ENCODE measurements at places on chromosomes 2 and 18.

DNA sequence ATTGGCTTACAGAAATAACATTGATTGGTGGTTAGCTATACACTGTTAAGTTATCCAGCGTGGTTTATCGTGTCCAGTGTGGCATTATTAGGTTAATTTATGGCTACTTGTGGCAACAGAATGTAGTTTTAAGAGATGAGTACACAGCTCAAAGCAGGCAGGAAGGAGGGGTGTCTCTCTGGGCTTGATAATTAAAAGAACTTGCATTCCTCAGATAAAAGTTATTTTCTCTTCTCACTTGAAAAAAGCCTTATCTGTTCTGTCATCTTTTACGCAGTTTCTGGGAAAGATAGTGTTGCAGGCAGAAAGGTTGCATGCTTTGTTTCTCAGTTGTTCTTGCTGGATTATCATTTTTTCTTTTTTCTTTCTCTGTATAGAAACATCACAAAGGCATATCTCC is 154.4 kb upstream of the COL3A1 start:
- DNase-seq = no peak

- DNase-seq = no peak
Observed at GRCh38 chr2:172380436-172381274, 46.7 kb upstream of the ITGA6 start.

- DNase-seq = no peak
Observed at GRCh38 chr2:186588940-186589611, 780 bp upstream of the ITGAV start.

DNA sequence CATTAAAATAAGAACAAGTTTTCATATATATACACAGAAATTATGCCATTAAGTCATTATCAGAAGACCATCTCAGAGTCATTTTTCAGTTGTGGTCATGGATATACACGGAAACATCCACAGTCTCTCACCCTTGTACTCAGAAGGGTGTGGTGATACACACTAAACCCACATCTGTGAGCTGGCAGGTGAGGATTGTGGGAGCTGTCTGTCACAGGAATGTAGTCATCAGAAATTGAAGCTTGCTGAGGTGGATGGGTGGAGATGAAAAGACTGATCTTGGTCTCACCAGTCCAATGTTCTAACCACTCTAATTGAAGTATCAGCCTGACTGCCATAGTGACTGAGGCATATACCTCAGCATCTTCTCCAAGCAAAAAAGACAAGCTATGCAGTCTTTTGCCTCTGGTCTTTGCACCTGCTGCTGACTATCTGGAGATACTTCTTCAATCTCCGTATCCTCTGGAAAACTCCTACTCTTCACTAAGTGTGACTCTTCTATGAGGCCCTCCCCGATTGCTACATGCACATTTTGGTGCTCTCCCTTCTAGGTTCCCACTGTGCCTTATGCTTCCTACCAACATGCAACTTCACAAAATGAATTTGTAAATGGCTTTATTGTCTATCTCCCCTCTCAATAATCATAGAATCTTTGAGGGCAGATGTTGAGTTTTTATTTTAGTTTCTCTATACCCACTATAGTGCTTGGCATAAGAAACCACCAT is 232.8 kb downstream of the DYM start:
- DNase-seq = no peak

GRCh38 chr2:101628030-101628392 is 69.5 kb upstream of the MAP4K4 start:
- DNase-seq = no peak

- DNase-seq = no peak
Observed at GRCh38 chr2:73776869-73777519, 2.9 kb downstream of the DUSP11 start.

GRCh38 chr2:236171680-236172254 is 3.6 kb upstream of the GBX2 start:
- DNase-seq = no peak

DNA sequence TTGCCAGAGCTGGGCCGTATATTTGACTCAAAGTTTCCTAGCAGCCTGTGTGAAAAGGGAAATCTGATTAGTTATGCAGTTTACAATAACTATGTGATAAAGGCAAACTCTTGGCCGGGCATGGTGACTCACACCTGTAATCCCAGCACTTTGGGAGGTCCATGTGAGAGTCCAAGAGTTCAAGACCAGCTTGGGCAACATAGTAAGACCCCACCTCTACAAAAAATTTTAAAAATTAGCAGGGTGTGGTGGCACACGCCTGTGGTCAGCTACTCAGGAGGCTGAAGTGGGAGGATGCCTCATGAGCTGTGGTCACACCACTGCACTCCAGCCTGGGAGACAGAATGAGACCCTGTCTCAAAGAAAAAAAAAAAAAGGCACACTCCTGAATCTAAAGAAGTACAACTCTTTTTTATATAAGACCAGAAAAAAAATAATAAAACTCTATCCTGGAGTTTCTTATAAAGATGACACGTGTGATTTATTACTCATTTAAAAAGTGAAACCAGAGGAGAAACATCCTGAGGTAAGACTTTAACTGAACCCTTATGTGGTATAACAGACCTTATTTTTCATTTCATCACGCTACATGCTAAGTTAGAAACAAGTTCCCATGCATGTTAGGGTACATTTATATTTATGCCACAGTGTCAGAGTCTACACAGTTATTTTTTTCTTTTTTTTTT is 32.6 kb upstream of the KCMF1 start:
- no peak for DNase-seq

DNA sequence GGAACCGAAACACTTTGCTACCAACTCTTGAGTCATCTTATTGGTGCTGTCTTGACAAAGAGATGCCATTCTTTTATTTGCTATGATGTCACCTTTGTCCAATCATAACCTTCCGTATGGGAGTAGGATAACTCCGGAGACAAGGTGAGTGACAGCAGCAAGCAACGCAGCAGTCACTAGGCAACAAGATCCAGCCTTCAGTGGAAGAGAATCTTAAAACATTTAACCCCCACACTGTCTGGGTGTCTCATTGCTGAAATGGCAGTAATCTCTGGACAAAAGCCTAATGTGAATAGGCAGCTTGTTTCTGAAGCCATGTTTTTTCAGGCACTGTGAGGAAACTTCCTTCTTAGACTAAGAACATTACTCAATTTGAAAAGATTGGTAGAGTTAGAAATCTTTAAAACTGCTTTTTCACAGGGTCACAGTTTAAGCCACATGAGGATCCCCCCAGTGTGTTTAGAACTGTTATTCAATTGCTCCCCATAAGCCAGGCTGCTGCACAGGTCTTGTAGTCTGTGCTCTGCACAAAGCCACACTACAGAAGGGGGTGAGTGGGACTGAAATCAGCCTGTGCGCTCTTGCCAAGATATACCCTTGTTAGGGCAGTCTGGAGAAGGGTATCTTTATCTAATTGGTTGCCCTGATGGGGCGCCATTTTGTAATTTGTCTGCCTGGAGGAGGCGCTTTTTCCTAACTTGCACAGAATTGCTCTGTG is 131.5 kb upstream of the STON1 start:
- no peak for DNase-seq

DNA sequence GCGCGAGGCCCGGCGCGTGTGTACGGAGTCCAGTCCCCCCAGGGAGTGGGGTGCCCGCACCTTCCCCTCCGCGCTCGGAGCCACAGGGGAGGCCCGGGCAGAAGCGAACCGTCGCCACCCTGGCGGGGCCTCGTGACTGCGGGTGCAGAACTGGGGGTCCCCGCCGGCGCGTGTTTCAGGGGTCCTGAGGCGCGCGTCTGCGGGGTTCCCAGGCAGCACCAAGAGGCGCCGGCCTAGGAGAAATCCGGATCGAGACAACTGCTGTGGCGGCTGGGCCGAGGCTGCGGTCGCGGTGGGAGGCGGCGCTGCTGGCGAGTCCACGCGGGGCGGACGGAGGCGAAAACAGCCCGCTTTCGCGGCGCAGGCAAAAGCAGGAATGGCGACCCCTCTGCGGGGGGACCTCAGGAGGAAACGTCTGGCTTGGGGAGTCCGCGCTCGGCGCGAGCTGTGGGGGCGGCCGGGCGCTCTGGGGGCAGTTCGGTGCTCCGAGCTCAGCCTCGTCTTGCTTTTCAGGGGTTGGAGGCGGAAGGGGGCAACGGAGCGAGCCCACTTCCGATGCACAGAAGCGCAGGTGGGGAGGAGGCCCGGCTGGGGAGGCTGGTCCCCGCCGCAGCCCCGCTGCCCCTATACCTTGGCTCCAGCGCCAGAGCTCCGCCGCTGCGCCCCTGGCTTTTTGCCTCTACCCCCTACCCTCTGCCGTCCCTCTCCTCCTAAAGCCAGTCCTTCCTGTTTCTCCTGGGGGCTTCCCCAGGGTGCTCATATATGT is 81.5 kb upstream of the LDLRAD4 start:
- DNase-seq = no peak

DNA sequence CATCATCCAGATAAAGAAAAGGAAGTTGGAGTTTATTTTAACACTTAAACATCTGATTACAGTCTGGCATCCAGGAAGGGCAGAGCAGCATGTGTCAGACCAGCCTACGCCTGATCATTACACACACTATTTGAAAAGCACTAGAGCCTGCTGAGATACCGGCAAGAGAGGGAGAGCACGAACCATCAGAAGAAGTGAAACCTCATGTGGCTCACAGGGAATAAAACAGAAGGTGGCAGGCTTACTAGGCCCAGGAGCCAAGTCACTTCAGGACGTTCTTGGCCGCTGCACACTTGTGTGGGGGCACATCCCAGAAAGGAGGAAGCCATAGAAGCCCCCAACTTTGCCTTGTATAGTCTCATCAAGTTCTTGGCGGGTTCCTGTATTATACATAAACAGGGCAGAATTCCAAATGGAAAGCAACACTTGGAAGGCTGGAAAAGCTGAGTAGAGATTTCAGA is 105.5 kb downstream of the UGGT1 start:
- DNase-seq = no peak

GRCh38 chr18:69213842-69214241 is 186.8 kb upstream of the DOK6 start:
- DNase-seq = no peak

- DNase-seq = no peak
Observed at GRCh38 chr18:23673725-23674124, 11.0 kb upstream of the ANKRD29 start.

DNA sequence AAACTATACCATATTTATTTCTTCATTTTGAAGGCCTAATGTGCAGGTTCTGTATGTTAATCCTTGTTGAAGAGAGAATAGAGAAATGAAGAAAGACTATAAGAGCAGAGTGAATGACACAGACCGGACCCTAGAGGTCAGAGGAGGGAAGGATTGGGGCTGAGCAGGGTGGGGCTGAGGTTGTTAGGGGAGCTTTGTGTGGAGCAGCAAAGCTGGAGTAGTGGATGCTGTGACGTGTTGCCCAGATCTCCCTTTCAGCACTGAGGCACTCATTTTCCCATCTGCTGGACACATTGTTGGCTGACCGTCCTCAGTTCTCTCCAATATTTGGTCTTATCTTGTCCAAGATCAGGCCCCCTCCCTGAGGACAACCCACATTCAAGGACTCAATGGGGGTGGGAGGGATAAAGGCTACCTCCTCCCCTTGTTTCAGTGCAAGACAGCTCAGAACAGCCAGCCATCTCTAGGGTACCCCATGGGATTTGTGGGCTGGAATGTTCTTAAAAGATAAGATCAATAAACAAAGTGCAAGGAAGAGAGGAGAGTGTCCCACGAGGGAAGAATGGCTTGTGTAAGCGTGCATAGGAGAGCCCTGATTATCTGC is 143.6 kb downstream of the TDRD15 start:
- no peak for DNase-seq

GRCh38 chr2:179224361-179224760 is 40.3 kb downstream of the SESTD1 start:
- no peak for DNase-seq

- DNase-seq = no peak
Observed at GRCh38 chr2:241425368-241425767, 69.3 kb downstream of the FARP2 start.

DNA sequence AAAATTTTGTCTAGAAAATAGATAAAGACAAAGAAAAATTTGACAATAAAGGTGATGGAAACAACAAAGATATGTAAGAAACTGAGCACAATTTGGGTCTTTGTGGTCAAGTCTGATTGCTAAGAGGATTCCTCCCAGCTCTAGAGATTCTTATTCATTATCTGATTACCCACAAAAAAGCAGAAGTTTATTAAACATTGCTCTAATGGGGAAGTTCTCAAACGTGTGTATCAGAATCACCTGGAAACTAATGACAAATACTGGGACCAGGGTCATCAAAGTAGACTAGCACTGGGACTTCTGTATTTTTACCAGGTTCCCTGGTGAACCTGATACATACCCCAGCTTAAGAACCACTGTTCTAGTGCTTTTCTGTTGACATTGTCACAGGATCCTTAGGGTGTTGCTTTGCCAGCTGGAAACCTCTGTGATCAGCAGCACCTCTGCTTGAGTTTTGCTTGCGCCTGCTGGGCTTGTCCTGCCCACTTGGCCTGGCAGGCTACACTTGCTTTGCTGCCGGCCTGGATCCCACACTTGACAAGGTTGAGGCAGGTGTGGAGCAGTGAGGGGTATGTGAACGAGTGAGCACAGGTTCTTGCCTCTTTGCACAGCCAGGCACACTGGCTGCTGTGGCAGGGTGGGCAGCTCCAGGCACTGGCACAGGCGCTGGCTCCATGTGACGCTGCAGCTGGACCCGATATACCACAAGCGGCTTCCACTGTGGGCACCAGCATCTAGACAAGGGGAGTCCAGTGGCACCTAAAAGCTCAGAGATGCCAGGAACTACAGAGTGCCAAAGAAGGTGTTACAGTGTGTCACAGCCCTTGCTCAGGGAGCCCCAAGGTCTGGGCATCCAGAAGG is 6.2 kb upstream of the GORASP2 start:
- DNase-seq = no peak

- DNase-seq = no peak
Observed at GRCh38 chr2:120384486-120385354, 38.8 kb downstream of the INHBB start.

- no peak for DNase-seq
Observed at GRCh38 chr18:4987452-4988405, 209.3 kb downstream of the AKAIN1 start.

DNA sequence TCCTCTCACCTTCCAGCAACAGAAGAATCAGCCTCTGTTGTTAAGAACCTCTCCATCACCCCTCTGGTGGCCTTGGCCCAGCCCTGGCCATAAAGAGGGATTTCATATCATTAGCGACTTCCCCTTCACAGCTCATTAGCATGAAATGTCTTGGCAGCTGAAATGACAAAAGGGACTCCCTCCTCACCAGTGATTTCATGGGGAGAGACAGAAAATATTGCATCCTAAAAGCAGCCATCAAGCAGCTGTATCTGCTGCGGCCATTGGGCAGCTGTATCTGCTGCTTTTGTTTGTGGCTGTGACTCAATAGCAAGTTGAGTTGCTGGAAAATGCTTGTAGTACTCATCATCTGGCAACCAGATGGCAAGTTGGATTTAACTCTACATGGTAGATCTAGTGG is 105.9 kb upstream of the RMDN2 start:
- DNase-seq = no peak

- no peak for DNase-seq
Observed at GRCh38 chr2:69715964-69716363, 26.0 kb upstream of the ANXA4 start.

Measured in right renal pelvis (tissue), 4 donors.